Activated naive CD4-positive, alpha-beta T cell (primary cell): ENCODE measurements at places on chromosomes 3 and 15.

- no peak for DNase-seq
Observed at GRCh38 chr3:48434591-48435222, 4.8 kb upstream of the PLXNB1 start.

DNA sequence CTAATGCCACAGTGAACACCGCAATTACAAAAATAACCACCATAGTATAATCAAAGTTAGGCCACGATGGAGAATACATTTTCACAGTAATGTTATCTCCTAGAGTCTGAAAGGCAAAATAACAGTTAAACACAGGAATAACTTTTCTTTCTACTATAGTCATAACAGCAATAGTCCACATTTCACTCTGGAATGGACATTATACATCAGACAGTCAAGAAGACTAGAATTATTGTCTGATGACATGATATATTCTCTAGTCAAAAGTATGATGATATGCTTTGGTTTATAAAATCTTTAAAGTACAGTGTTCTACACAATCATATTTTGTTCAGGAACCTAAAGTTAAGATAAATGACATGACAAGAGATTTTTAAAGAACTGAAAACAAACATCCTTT is 18.0 kb downstream of the SPPL2A start:
- no peak for DNase-seq

- DNase-seq: no peak
Observed at GRCh38 chr3:29690686-29691353, 409.9 kb downstream of the RBMS3 start.

GRCh38 chr3:45580112-45580765 is 14.3 kb upstream of the LIMD1 start:
- DNase-seq: no peak

GRCh38 chr3:63400246-63400860 is 122.2 kb downstream of the SYNPR start:
- no peak for DNase-seq

GRCh38 chr3:63146154-63146553 is 132.0 kb upstream of the SYNPR start:
- no peak for DNase-seq

GRCh38 chr15:100082761-100083402 is 258.9 kb downstream of the ADAMTS17 start:
- no peak for DNase-seq

DNA sequence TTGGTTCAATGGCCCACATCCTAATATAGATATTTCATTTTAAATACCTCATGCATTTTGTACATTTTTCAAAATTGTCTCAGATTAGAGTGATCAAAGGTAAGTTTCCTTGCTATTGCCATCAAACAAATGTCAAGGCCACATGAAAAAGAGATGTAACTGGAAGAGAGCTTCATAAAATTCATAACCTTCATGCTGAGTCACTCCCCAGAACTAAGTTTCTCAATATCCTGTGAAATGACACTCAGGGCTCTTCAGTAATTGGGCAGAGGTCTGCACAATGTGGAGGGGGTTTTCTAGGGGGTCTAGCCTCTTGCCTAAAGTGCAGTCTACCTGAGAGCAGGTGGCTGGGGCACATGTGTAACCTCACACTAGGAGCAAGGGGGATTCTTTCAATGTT is 152.2 kb upstream of the SLC2A2 start:
- DNase-seq: no peak

GRCh38 chr3:44236485-44236908 is 5.2 kb upstream of the TOPAZ1 start:
- DNase-seq: no peak

DNA sequence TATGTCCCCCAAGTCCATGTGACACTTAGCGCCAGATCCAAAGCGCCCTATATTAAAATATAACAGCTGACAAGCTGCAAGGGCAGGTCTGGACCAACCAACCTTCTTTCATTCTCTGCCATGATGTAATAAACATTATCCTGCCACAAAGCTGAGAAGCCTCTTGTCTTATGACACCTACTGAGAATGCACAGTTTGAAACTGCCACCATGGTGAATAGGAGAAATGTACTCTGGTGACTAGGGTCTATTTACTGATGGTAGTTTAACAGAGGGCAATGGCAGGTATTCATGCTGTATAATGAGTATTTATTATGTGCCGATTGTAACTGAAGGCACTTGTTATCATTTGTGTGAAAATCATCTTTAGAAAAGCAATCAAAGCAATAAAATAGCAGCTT is 634.0 kb downstream of the OTOL1 start:
- DNase-seq: no peak

DNA sequence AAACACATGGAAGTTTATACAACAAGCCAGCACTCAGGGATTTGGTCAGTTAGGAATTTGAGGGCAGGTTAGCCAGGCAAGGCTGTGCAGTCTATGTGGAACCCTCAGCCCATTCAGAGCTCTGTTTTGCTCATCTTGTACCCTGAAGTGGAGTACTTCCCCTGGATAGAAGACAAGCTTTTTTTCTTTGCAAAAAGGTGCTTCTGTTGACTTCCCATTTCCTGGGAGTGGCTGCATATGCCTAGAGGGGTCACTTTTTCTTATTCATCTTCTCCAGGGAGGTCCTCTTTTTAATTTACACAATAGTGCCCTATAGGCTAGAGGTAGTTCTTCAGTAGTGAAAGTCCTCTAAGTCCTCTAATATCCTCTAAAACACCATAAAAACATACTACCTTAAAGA is 225.0 kb upstream of the P2RY1 start:
- no peak for DNase-seq

DNA sequence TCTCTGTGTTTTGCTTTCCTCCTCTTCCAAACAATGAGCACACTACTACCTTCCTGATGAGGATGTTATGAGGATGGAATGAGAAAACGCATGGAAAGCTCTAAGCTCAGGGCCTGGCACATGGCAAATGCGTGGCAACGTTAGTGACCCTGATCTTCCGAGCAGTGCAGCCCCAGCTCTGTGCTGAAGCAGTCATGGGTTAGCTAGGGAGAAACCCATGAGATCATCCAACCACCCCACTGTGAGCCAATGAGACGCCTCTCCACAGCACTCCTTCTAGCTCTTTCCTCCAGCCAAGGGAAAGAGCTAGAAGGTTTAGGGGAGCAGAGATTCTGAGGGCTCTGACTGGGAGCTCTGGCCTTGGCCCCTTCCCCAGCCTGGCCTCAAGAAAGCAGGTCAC is 4.5 kb downstream of the CPN2 start:
- no peak for DNase-seq

GRCh38 chr3:73405853-73406252 is 218.9 kb downstream of the PDZRN3 start:
- DNase-seq: no peak

DNA sequence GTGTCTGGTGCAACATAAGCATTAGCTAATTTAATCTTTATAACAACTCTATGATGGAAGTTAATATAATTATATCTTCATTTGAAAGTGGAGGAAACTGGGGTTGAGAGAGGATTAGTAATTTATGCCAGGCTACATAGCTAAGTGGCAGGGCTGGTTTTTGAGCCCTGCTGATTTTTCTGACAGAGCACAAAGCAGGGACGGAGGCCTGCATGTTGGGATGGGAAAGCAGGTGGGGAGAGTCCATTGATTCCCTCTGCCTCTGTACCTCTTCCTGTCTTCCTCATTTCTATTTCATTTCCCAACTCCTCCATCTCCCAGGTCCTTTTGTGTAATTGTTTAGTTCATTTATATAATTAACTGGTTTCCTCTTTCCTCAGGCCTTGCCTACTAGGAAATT is 251.6 kb upstream of the ZPLD1 start:
- no peak for DNase-seq

DNA sequence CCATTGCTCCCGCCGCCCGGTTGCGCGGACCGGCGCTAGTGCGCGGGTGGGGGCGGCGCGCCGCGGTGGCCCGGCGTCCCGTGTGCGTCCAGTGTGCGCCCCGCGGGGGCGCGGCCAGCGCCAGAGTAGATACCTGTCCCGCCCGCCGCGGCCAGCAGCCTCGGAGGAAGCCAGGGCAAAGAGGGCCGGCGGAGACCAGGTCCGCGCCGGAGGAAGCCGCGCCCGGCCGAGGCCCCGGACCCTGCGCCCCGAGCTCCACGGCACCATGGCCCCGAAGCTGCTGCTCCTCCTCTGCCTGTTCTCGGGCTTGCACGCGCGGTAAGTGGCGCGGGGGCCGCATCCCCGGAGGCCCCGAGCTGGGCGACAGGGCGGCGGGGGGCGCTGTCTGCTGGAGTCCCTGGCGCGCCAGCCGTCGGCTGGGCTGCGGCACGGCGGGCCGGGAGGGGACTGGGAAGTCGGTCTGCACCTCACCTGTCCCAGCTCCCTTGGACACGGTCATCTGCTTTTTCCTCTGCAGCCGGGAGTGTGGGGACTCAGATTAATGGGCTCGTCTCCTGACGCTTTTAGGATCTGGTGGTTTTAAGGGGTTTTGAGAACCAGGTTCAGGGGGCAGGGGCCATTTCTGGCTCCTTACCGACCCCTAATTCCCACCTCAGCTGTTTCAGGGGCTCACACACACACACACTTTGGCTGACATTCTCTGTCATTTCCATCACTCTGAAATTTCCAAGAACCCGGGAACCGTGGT is 464 bp downstream of the GABRG3 start:
- no peak for DNase-seq

- DNase-seq: no peak
Observed at GRCh38 chr3:147049821-147050220, 356.5 kb downstream of the ZIC4 start.
